Stimulated activated CD4-positive, alpha-beta T cell treated with anti-CD3 and anti-CD28 coated beads, Interleukin-4, amount 100 ng/mL, for 1 hour (primary cell): ENCODE measurements at places on chromosomes 1 and 21.
A peak's percentile ranks its signal among the peaks of the same experiment; 100 is the strongest.

- no peak for DNase-seq
Measured at GRCh38 chr1:183970516-183971300, 66.8 kb downstream of the COLGALT2 start.

- no peak for DNase-seq
Measured at GRCh38 chr1:20947409-20947808, 160.3 kb upstream of the HP1BP3 start.

GRCh38 chr1:173241528-173242347 lies 34.6 kb upstream of the TNFSF4 start:
- no peak for DNase-seq

DNA sequence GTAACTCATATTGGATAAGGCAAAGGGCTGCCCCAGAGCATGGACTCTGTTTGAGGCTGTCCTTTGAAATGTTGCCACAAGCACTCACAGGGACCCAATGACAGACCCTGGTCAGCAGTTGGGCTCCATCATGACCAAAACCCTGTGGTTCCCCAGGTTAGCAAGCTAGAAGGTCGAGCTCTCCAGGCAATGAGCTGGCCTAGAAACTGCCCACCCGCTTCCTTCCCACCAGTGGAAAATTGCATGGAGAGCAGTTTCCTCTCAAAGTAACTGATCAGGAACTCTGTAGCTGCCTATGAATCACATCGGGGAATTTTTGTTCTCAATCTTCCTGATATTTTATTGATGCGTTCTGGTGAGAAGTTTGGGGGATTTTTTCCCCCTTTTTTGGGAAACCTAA lies 52.8 kb downstream of the FHAD1 start:
- no peak for DNase-seq

DNA sequence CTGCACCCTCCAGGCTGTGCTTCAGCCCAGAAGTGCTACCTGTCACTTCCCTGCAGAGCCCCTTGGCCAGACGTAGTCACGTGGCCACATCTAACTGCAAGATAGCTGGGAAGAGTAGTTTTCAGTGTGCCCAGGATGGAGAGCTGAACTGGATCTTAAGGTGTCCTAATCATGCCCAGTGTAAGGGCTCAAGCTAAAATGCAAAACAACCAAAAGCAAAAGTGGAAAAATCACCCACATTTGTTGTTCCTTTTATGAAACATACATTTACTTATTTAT lies 59.4 kb upstream of the ROR1 start:
- no peak for DNase-seq

DNA sequence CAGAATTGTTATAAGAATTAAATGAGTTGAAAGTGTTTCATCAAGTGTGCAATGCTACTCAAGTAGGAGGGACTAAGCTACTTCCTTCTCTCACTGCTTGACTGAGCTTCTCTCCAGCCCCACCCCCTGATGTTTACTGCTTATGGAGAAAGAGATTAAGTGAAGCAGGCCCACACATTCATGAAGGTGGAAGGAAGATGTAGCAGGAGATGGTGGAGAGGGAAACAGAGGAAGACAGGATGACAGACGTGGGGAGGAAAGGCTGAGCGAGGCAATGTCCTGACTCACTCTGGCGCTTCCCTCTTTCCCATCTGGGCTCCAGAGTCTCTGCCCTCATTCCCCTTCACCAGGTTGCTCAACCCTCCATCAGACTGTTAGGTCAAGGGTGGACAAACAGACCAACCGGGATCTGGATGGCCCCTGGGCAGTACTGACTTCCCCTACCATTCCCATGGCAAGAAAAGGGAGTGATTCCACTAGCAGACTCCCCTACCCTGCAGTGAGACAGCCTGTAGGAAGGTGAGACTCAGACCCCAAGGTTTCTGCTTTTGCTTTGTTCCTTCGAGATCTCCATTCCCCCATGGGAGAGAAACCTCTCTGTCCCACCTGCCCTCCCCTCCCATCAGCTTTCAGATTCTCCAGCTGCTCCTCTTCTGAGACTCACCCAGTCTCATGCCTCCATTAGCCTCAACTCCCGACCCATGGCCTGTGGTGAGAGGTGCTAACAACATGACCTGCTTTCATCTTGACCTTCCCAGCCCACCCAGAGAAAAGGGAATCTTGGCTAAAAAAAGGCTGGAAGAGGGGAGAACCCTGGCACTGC lies 3.1 kb upstream of the ARHGEF2 start:
- no peak for DNase-seq

DNA sequence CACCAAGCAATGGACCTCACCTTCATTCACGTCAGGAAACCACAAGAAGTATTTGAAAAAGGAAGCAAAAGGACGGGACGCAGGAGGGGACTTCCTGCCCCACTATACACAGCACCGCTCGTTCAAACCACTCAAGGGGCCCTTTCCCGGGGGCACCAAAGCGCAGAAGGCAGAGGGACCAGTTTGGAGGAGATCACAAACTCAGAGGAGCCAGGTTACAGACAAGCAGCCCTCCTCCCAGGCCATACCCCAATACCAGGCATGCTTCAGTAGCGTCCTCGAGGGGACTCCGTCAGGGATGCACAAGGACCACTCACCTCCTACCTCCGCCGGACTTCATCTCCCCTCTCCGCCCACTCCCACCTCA lies 685 bp downstream of the CRTC2 start:
- peak; percentile 41 for DNase-seq

GRCh38 chr1:12056331-12056841 lies 6.7 kb upstream of the TNFRSF8 start:
- DNase-seq = no peak

DNA sequence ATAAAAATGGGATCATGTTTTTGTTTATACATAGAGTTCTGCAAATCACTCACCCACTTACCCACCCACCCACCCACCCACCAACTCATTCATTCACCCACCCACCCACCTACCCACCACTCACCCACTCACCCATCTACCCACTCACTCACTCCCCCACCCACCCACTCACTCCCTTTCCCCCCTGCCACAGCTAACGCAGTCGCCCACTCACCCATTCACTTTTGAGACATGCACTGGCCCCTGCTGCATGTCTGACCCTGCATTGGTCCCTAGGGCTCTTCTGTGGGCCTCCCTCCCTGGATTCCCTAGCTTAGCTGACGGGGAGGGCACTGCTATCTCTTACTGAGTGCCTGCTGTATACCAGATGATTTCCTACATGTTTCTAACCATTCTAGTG lies 100.4 kb upstream of the CSF3R start:
- DNase-seq = no peak

- no peak for DNase-seq
Measured at GRCh38 chr1:7351649-7352048, 419.4 kb upstream of the VAMP3 start.
